ENCODE measurements at places on chromosomes 4 and X. TPM values are rescaled to one million over a fixed set of nuclear protein-coding genes. Genes with fewer than 3 reads are reported as not detected.
A peak's percentile ranks its signal among the peaks of the same experiment; 100 is the strongest.

The PNCK gene
- total RNA-seq: 0.83 TPM

DNA sequence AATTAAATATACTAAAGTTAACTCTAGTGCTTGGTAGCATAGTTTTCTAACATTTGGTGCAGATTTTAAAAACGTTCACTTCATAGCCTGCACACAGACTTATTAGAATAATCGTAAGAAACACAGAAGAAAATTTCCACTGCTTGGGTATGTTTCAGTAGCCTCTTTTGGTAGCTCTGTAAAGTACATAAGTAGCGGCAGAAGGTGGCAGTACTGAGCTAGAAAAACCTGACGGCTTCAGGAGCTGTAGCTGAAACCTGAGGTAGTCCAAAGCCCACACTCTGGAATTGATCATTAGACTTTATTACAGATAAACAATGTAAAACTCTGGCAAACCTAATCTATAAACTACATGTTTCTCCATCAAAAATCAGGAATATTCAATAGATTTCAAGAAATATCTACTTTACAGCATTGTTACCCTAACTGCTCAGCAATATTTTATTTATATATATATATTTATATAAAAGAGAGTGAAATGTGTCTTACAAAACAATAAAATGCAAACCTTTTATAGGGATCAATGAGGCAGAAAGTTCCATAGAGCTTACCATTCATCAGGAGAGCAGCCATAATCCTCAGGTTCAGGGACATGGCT is 88.2 kb downstream of the ATP8A1 start:
- peak; percentile 79 for DNase-seq

The TEX13D gene
- not detected for total RNA-seq

- peak; percentile 12 for DNase-seq
Measured at GRCh38 chr4:141711211-141711610, 74.8 kb downstream of the IL15 start.
